PC-3 (cell line): ENCODE measurements at places on chromosomes 7 and 10. TPM values are rescaled to one million over a fixed set of nuclear protein-coding genes. Genes with fewer than 3 reads are reported as not detected.

OR2A25 gene
- not detected in 2 replicates for total RNA-seq

SLC39A12 gene
- not detected in 2 replicates for total RNA-seq

STOX1 gene
- total RNA-seq, result 1.4 and 3.2 TPM in 2 replicates

ZNF107 gene
- total RNA-seq, result 4.3 and 4.8 TPM in 2 replicates

MRLN gene
- total RNA-seq, result not detected in 2 replicates
